ENCODE measurements at places on chromosomes 5 and 9.

DNA sequence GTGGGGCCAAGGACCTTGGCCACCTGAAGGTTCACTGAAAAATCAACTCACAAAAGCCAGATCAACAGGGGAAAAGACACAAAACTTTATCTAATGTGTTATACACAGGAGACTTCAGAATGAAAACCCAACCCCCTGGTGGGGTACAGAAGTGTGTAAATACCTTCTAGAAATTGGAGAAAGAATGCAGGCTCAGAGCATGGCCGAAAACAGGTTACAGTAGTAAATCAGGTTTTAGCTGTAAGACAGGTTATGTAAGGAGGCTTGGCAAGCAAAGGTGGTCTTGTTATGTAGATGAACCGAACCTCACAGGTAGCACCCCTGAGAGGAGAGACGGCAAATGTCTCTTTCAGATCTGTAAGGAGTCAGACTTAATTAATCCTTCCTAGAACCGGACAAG is 10.0 kb downstream of the CEMIP2 start:
- no peak for DNase-seq

GRCh38 chr5:136033234-136033633 is 4.4 kb downstream of the TGFBI start:
- no peak for DNase-seq

- DNase-seq: peak; percentile 32
Observed at GRCh38 chr9:83572524-83572923, 34.3 kb upstream of the FRMD3 start.

GRCh38 chr9:20550326-20550725 is 72.0 kb downstream of the MLLT3 start:
- no peak for DNase-seq

GRCh38 chr9:134182554-134183085 is 18.3 kb upstream of the RNU6ATAC start:
- DNase-seq: no peak

GRCh38 chr5:7271435-7272084 is 124.4 kb upstream of the ADCY2 start:
- DNase-seq: no peak

- DNase-seq: no peak
Observed at GRCh38 chr5:166330036-166330435, 1961.4 kb upstream of the WWC1 start.

- DNase-seq: no peak
Observed at GRCh38 chr9:127221695-127222094, 42.9 kb upstream of the GARNL3 start.

DNA sequence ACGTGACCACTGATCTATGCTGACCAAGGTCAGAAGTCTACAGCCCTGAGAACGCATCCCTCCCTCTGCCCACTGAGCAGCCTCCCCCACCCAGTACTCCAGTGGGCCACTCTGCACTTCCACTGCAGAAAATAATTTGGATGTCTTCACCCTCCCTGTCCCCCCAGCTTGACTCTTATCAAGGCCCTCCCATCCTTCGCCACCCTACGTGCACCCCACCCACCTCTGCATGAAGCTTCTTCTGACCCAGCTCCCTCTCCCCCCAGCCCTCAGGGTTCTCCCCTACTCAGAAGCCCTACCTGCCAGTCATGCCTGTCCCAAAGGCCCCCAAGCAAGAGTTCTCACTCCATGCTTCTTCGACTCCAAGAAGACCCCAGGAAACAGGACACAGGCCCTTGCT is 138.5 kb upstream of the FSTL4 start:
- DNase-seq: no peak

GRCh38 chr5:43302481-43302880 is 10.7 kb downstream of the HMGCS1 start:
- DNase-seq: no peak

All from retinal pigment epithelial cell (primary cell).